ENCODE measurements at places on chromosomes 2 and 18. TPM values are rescaled to one million over a fixed set of nuclear protein-coding genes. Genes with fewer than 3 reads are reported as not detected.

- DNase-seq: no peak
These were observed 30.1 kb upstream of the EPC2 start for GRCh38 chr2:148614322-148615049.

GRCh38 chr2:96806468-96807126 lies 9.5 kb upstream of the CNNM3 start:
- no peak for DNase-seq

- no peak for DNase-seq
These were observed 37.6 kb upstream of the BAZ2B start for GRCh38 chr2:159653962-159654361.

GRCh38 chr2:190649798-190650390 lies 1.0 kb downstream of the NAB1 start:
- DNase-seq: no peak

GPR155 gene
- 20.6 TPM for total RNA-seq

- no peak for DNase-seq
These were observed 38.5 kb upstream of the ZNF396 start for GRCh38 chr18:35415511-35416073.

UGT1A10 gene
- not detected for total RNA-seq

SNORC gene
- 39.7 TPM for total RNA-seq

GRCh38 chr18:74604361-74604760 lies 6.7 kb downstream of the ZNF407 start:
- DNase-seq: no peak

GRCh38 chr18:6610466-6610865 lies 119.0 kb upstream of the ARHGAP28 start:
- DNase-seq: no peak

GRCh38 chr18:40867459-40867858 lies 1087.6 kb upstream of the PIK3C3 start:
- DNase-seq: no peak

WDR54 gene
- 12.0 TPM for total RNA-seq

- no peak for DNase-seq
These were observed 1256.2 kb upstream of the CRIM1 start for GRCh38 chr2:35099342-35099741.

- DNase-seq: no peak
These were observed 4.7 kb downstream of the ESPNL start for GRCh38 chr2:238104691-238105371.

All from suprapubic skin (tissue), 4 donors.